ENCODE measurements at places on chromosomes 6 and 20.

DNA sequence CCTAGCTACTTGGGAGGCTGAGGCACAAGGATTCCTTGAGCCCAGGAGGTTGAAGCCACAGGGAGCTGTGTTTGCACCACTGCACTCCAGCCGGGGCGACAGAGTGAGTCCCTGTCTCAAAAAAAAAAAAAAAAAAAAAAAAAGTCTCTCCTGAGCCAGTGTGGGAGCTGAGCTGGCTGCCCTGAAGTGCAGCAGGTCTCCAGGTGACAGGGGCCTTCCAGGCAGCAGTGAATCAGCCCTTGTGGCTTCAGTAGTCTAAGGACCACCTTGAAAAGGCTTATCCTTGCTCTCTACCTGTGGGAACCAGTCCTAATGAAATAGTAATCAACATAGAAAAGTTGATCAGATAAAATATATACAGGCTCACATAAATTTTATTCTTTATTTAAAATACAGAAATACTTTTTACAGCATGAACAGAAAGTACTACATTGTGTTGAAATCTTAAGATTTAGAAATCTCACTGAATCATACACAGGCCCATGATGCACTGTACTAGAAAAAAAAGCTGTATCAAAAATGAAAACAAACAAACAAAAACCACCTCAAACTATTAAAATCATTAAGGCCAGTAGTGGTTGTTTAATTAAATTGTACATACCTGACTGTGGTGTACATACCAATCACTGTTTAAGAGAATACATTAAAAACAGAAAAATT lies 128.9 kb downstream of the SCML4 start:
- no peak for DNase-seq

GRCh38 chr20:50569864-50570836 lies 60.0 kb downstream of the PTPN1 start:
- DNase-seq = peak; percentile 79

- no peak for DNase-seq
These were observed 70.7 kb downstream of the MYB start for GRCh38 chr6:135251498-135252441.

GRCh38 chr20:36491901-36492617 lies 49.3 kb upstream of the MYL9 start:
- DNase-seq = peak; percentile 67

DNA sequence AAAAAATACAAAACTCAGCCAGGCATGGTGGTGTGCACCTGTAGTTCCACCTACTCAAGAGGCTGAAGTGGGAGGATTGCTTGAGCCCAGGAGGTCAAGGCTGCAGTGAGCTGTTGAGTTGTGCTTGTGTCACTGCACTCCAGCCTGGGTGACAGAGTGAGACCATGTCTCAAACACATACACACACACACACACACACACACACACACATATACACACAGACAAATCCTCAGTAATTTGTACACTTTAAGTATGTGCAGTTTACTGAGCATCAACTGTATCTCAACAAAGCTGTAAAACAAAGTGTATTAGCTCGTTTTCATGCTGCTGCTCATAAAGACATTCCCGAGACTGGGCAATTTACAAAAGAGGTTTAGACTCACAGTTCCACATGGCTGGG lies 7.3 kb downstream of the TFB1M start:
- DNase-seq = no peak

GRCh38 chr20:3781153-3781910 lies at the start of gene SPEF1:
Gene SPEF1 (minus strand): TSS chr20:3781448. CDS start chr20:3781287, 161 bp downstream.
- DNase-seq = peak; percentile 82

DNA sequence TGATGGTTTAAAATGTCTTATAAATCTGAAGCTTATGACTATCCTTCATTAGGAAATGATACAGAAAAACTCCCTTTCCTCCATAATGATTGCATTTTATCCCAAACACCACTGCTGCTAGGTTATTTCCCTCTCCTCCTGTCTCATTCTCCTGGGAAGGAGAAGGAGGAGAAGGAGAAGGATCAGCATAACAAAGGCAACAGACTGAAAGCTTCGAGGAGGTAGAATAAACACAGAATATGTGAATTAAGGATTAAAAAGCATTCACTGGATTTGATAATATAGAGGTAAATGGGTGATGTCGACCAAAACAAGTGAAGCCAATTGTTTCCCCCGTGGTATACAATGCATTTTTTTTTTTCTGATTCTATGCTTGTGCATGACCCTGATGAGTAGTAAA lies 82.0 kb downstream of the WASF1 start:
- no peak for DNase-seq

DNA sequence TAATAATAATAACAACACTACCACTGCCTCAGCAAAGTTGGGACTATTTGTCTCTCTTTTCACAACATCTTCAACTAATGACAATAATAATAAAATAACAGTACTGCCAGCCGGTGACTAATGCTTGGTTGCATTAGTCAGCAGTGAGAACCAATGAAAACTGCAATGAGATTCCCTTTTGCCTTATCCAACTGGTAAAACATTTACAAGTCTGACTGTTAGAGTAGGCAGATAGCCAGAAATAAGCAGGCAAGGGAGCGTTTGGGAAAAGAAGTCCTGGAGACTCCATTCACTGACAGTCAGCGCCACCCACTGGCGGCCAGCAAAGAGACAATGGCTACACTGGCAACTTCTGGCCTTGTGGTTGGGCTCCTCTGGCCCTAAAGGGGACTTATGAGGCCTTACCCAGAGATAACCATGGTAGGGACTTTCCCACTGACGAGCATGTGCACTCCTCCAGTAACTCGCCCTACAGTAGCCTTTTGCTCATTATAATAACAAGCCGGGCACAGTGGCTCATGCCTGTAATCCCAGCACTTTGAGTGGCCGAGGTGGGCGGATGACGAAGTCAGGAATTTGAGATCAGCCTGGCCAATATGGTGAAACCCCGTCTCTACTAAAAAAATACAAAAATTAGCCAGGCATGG lies 3.4 kb upstream of the NSFL1C start:
- peak; percentile 54 for DNase-seq

DNA sequence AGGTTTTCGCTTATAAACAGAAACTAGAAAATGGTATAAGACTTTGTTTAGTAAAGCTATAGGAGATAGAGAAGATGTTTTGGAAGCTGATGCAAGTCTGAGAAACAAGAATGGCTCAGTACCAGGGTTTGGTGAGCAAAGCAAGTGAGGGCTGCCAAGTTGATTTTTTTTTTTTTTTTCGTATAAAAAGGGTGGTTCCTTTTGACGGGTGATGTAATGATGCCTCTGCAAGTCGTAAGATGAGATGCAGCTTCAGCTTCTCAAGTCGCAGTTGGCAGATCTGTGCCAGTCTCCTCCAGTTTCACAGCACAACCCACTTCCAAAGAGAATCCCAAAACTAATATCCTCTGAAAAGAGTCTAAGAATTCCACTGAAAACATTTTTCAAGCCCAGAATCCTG lies 252.8 kb upstream of the CDH4 start:
- no peak for DNase-seq

DNA sequence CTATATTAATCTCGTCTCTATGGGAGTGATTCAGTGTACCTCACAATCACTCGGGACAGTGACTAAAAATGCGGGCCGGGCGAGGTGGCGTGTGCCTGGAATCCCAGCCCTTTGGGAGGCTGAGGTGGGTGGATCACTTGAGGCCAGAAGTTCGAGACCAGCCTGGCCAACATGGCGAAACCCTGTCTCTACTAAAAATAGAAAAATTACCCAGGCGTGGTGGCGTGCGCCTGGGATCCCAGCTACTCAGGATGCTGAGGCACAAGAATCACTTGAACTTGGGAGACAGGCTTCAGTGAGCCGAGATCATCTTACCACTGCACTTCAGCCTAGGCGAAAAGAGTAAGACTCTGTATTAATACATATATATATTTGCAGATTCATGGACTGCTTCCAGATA lies 17.4 kb downstream of the POPDC3 start:
- DNase-seq = no peak

DNA sequence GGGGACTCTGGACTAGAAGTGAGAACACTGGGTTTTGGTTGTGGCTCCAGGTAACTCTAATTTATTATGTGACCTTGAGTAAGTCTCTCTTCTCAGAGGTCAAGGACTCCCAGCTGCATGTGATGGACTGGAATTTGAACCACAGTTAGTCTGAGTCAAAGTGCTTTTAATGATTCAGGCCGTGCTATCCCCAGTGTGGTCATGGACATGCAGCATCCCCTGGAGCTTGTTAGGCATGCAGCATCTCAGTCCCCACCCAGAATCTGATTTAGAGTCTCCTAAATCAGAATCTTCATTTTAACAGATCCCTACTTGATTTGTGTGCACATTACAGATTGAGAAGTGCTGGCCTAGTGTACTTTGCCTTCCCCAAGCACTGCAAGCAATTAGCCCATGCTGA lies 74.2 kb downstream of the TOX2 start:
- no peak for DNase-seq

- no peak for DNase-seq
These were observed 481 bp downstream of the ZNF133 start for GRCh38 chr20:18288749-18289267.

- DNase-seq = no peak
These were observed 54.2 kb downstream of the RALY start for GRCh38 chr20:34047917-34048316.

DNA sequence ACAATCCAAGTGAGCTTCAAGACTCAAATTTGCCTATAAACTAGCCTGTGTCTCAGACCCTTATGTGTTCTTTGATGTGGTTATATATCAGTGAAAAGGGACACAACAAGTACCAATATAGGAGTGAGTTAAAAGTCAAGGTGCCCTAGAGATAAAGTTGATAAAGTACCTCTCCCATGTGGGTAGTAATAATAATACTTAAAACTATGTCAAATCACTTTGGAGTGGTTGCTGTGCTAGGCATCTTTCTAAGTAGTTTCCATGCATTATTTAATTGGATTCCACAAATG lies 100.4 kb downstream of the BMP5 start:
- DNase-seq = no peak

GRCh38 chr20:11429168-11429567 lies 488.5 kb upstream of the BTBD3 start:
- DNase-seq = no peak

DNA sequence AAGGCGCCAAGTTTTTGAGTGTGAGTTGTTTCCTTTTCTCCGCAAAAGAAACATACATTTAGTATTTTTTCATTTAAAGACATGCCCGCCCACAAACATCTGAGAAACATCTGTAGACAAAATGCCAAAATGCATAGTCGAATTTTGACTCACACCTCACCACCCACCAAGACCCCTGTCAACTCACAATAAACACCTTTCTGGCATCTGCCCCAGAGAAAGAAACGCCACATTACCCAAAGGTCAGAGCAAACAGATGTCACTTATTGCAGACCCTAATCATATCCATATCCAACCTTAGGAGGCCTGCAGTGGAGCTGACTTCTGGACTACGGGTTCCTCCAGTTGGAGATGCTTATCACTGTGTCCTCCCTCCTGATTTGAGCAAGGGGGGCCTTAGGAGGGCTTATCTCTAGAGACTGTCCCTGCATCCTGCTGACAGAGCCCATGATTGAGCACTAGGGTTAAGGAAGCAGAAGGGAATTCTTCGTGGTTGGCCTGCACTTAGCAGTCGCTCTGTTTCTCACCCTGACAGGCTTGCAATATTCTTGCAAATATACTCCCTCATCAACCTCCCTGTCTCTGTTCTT lies 90.5 kb upstream of the TBX18 start:
- DNase-seq = no peak
